ENCODE measurements at places on chromosomes 3 and 15.

DNA sequence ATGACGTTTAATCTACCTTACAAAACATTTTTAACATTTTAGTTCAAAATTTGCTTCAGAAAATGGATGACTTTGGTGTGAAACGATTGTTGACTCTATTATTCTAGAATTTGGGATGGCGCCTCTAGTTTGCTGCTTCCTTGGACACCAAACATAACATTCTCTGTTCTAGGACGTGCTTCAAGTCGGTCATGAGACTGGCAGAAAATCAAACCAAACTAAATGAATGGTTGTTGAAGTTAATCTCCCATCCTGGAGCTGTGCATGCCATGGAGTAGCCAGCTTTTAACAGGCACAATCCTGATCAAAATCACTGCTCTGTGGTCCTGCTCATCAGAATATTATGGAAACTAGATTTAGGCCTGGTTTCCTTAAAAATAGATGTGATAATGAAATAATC lies 9.6 kb upstream of the LRRFIP2 start:
- DNase-seq = no peak

- no peak for DNase-seq
These were observed 182.6 kb upstream of the ROPN1 start for GRCh38 chr3:124174476-124174875.

GRCh38 chr15:91055548-91056331 lies 33.3 kb upstream of the VPS33B start:
- peak; percentile 41 for DNase-seq

DNA sequence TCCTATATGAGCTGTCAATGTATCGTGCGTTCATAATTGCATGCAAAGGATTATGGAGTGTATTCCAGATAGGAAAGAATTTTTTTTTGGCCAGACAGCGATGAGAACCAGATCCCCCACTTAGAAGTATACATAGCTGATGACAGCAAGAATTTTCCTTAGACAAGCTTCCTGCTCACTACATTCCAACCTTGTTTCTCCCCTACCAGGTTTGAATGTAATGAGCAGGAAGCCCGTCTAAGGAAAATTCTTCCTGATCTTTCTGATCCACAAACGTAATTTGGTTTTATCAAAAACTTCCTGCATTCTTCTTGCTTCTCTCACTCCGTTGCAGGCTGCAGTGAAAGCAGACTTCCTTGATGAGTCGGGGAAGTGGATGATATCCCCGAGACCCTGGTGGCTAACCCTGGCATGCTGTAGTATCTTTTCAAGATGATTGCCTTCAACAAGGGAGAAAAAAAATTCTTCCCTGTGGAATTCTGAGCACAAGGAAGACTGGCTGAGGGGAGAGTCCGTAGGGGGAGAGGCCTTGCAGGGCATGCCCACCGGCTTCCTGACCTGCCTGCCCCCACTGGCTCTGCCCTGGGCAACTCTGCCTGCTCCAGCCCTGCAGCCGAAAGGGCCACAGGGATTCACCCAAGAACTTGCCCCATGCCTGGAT lies 243.1 kb downstream of the TLE3 start:
- no peak for DNase-seq

GRCh38 chr3:37504583-37505357 lies 330.4 kb upstream of the LRRFIP2 start:
- no peak for DNase-seq

- DNase-seq = no peak
These were observed 27.1 kb downstream of the TRIM71 start for GRCh38 chr3:32844914-32845313.

GRCh38 chr3:143002727-143003126 lies 1.4 kb downstream of the U2SURP start:
- no peak for DNase-seq
